Stimulated activated CD4-positive, alpha-beta T cell treated with anti-CD3 and anti-CD28 coated beads, Interleukin-4, amount 100 ng/mL, for 24 hours (primary cell): ENCODE measurements at places on chromosomes 5 and 9.

DNA sequence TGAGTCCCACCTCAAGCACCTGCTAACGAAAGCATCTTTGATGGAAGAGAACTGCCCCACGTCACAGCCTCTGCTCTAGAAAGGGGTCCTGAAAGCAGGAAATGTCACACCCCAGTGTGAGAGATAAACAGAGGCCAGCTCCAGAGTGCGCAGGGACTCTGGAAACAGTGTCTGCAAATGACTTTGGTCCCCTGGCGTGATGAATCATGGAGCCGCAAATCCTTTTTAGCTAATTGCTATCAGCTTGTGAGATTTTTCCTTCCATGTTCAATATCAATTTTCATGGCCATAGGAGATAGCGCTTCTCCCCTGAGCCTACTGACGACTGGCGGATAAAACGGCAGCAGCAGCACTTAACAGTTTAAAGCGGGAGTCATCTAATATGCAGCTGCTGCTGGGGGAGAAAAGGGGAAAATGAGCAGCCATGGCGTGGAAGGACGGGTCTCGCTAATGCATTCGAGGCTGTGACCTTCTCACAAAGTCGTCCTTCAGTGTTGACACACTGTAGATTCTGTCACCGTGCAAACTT is 209.6 kb upstream of the IRX1 start:
- no peak for DNase-seq

DNA sequence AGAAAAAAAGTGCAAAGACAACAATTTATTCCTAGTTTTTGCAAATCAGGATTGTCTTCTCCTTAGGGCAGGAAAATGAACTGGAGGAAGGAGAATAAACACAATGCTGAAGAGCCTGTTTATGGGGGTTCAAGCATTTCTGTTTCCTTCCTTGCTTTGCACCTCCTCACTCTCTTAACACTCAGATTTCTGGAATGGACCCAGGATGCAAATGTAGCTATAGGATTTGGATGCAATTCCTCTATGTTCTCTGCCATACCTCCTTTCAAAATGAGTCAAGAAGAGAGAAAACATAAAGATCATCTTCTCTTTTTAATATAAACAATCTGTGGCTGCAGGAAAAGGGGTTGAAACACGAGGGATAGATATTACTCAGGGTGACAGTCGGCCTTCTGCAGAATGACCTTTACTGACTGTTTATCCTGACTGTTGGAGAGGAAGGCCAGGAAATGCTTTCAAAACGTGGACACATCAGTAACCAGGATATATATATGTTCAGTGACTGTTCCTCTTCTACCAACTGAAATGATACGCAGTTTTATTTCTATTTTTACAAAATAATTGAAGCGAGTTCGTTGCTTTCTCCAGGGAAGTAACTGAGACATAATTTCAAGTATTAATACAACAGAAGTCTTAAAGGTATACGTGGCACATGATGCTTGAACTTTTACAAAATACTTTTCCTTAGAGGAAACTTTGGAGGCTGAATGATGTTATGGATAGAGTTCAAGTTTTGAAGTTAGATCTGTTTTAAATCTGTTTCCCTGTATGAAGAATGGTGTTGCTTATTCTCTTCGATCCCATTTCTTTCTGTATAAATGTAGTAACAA is 44.4 kb downstream of the ACTBL2 start:
- DNase-seq, result no peak

- DNase-seq, result no peak
Observed at GRCh38 chr9:93136011-93136440, 2.0 kb upstream of the NINJ1 start.

DNA sequence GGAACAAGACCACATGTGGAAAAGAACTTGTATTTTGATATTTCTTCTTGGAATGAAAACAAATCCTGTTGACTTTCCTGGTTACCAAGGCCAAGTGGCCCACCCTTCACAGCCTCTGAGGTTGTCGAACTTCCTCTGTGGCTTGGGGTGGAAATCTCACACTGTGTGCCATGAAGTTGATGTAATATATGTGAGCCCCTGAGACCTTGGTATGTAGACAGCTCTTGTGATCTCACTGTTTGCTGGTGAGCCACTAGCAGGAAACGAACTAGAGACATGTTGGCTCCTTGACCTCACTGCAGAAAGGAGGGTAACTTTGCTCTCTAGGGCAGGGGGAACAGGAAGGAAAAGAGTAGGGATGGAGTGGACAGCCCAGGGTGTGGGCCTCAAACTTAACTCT is 159.4 kb downstream of the ARHGAP26 start:
- DNase-seq, result no peak

DNA sequence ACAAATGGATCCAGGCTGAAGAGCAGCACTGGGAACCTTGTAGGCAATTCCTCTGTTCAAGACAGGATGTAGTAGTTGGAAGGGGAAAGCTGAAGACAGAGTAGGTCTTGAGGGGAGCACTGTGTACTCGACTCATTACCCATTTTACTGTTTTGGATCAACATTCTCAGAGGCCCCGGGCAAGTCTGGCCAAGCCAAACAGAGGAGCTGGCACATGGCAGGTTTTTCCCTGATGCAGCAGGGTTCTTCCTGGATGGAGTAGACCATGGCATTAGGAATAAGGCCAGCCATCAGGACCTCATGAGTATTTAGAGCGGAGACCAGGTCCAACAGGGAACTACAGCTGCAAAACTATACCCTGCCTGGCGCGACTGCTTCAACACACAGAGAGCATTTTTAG is 4.4 kb downstream of the SVEP1 start:
- DNase-seq, result no peak

DNA sequence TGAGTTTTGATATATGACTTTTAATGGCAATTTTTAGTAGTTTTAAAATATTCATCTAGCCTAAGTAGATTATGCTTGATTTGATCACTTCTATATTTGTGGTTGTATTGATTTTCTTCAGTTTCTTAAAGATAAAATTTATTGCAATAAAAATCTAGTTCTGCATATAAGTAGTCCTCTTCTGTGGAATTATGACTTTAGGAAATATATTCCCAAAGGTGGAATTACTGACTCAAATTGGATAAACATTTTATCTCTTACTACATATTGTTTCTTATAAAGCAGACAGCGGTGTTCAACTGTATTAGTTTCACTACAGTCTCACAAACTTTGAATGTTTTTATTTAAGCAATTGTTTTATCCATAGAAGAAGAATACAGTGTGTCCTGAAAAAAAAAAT is 883.0 kb upstream of the SEMA6A start:
- DNase-seq, result no peak

- no peak for DNase-seq
Observed at GRCh38 chr9:36789886-36790285, 217.2 kb downstream of the MELK start.

DNA sequence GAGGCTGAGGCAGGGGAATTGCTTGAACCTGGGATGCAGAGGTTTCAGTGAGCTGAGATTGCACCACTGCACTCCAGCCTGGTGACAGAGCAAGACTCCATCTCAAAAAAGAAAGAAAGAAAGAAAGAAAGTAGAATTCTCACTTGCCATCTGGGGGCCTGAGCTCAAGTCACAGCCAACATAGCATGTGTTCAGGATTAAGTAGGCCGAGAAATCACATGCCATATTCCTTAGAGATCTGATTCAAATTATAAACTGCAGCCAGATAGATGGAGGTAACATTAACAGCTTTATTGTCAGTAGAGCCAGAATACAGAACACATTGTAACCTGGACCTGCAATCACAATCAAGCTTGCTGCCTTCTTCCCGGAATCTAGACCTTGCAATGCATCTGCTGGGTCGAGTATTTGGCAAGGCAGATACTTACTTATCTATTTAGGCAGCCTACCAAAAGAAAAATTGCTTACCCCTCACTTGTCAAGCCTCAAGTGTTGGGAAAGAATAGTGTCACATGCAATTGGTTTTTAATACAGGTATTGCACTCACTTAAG is 173.7 kb downstream of the CPLANE1 start:
- no peak for DNase-seq

DNA sequence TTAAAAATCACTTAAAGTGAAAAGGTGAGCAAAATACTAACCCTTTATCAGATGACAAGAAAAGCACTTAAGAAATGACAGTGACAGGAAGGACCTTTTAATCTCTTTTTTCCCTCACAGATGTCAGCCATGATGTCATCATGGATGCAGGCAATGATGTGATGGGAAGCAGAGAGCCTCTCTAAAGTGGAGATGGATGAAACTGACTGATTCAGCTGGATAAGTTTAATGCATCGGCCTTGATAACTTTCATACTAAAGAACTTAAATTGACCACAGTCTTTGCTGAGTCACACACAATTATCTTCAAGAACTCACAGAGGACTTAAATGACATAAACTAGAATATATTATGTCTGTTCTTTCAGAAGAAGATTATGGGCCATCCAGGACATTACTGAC is 153.2 kb upstream of the FGF10 start:
- DNase-seq, result no peak

GRCh38 chr9:80789831-80790230 is 899.5 kb downstream of the TLE1 start:
- DNase-seq, result no peak

- no peak for DNase-seq
Observed at GRCh38 chr5:168916266-168916665, 337.1 kb upstream of the PANK3 start.

DNA sequence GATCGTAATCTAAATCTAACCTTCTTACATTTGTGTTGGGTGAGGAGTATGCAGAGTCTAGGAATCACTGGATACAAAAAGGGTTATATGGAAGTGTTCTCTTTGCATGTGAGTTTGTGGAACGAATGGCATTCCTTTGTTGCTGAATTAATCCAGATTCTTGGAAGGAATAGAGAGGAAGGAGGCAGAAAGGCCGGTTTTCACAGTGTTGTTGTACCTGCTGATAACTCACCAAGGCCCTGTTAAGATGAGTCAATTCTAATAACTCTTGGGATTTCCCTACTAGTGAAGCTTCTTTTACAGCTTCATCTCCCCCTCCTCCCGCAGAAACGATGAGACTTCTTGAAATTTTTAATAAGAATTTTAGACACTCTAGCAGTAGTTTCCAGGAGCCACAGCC is 84.0 kb downstream of the ZSWIM6 start:
- DNase-seq, result no peak

GRCh38 chr5:148733601-148734438 is 79.5 kb upstream of the HTR4 start:
- peak; percentile 82 for DNase-seq

DNA sequence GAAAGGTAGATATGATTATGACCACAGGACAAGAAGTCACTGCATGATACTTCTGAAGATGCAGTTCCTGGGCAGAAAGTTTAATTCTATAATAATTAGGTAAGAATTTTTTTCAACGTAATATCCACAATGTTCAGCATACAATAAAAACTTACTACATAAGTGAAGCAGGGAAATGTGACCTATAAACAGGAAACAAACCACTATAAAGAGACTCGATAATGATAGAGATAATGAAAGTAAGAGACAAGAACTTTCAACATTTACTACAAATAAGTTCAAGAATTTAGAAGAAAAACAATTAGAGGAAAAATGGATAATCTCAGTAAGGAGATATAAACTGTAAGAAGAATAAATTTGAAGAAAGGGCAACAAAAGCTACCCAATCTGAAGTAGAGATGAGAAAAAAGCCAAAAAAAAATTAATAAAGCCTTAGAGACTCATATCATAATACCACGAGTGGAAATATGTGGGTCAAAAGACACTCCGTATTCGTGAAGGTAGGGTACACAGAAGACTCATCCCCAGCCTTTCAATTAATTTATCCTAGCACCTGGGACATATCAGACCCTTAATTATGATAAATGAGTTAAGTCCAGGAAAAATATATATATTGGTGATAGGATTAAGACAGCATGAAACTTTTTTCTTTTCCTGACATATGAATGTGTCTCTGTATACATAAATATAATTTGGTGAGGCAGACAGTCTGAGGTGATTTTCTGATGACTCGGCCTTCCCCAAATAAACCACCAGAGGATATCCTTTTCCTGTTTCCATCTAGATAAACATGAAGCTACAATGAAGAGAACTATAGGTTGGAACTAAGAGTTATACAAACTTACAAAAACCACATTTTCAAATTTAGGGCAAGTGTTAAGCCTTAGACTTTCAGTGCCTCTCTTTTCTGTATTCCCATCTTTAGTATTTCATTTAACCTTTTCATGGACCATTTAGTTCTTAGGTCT is 120.4 kb downstream of the RAPGEF6 start:
- no peak for DNase-seq

- DNase-seq, result no peak
Observed at GRCh38 chr9:38084556-38084880, 15.5 kb upstream of the SHB start.

DNA sequence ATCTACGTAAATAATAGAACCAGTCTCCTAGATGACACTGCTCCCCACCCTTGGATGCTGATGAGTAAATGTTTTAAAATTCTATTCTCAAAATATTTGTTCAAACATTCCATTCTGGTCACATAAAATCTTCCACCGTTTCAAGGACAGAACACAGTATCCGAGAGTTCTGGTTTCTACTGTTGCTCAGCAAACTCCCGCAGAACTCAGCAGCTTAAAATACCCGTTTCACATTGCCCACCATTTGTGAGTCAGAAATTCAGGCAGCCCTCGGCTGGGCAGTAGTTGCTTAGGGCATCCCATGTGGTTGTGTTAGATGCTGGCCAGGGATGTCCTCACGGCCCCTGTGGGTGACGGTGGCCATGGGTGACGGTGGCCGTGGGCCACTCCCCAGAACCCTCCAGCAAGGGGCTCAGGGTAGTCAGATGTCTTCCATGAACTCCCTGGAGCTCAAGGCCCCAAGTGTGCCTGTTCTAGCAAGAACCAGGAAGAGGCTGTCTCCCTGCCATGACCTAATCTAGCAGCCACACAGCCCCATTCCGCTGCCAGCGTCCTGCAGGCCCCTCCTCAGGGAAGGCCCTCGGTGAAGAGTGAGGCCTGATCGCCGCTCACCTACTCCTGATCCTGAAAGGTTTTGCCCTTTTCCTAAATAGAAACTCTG is 17.4 kb downstream of the MGAT1 start:
- DNase-seq, result no peak

DNA sequence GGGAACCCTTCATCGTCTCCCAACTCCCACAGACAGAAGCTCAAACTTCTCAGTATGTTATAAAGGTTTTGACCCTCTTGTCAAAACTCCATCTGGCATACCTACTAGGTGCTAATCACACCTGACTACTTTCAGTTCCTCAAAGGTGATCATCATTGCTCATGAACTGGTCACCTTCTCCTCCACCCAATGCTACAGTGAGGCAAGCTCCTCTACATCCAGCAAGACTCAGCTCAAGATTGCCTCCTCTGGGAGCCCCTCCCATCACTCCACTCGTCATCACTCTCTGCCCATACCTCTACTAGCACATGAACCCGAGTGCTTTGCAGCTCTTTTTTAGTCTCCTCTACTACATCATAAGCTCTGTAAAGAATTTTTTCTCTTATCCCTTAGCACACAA is 102.4 kb downstream of the LPAR1 start:
- no peak for DNase-seq

GRCh38 chr5:157271740-157272271 is 5.9 kb downstream of the CYFIP2 start:
- DNase-seq, result peak; percentile 81

DNA sequence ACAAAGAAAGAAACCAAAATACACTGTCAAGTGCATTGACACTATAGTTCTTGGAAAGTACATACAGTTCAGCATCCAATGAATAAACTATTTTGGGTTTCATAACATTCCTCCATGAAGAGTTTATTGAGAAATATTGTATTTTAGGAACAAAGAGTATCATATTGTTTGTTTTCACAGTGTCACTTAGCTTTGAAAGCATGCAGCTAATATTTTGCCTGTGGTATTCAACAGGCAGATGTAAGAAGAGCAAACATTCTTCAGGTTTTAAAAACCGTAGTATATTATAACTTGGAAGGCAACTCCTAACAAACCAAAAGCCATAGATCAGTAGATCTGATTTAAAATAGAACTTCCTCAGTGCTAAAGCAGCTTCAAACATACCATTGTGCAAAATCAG is 4.5 kb downstream of the PRELID2 start:
- DNase-seq, result no peak
